T-helper 1 cell (primary cell): ENCODE measurements at places on chromosomes 4 and X.
A peak's percentile ranks its signal among the peaks of the same experiment; 100 is the strongest.

GRCh38 chr4:119244832-119245231 is 32.3 kb downstream of the USP53 start:
- no peak for DNase-seq

GRCh38 chr4:89303177-89303576 is 4.4 kb downstream of the GPRIN3 start:
- DNase-seq: peak; percentile 95

DNA sequence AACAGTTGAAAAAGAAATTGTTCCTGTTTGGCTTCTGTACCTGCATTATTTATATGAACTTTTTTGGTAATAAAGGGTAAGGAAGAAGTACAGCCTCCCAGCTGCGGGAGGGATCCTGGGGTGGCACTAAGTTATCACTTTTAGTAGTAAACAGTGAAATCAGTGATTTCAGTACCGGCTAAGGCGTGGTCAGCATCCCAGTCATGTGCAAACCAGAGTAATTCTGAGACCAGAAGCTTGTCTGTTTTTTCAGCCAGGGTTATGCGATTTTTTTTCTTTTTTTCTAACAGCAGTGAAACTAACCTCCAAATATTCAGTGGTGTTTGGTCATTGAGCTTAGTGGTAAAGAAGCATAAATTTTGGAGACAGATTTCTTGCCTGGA is 3.3 kb downstream of the EGF start:
- no peak for DNase-seq

DNA sequence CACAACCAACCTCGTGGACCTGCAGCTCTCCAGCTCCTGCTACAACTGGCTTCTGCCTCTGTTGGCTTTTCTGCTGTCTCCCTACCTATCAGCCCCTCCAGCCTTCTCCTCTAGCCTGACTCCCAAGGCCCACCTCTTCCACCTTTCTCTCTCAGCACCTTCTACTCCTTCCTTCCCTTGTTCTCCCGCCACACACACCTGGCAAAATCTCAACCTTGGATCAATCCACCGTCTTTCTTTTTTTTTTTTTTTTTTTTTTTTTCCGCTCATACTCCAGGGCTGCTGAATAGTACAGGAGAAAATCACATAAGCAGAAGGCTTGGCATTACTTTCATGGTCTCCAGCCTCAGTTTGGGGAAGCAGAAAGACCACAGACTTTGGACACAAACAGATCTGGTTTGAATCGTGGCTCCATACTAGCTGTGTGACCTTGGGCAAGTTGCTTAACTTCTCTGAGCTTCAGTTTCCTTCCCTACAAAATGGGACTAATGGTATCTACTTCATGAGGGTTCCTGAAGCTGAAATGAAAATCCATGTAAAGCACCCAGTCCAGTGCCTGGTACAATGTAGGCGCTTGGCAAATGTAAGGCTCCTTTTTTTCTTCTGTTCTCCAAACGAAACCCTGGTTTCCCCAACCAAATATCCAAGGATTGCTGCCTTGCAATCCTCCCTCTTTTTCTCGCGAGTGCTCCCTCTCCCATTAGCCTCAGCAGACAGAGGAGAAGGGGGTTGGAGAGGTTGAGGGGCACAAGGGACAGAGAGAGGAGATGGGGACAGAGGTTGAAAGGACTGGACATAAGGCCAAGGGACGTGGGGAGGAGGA is 1.7 kb downstream of the FGD1 start:
- no peak for DNase-seq

DNA sequence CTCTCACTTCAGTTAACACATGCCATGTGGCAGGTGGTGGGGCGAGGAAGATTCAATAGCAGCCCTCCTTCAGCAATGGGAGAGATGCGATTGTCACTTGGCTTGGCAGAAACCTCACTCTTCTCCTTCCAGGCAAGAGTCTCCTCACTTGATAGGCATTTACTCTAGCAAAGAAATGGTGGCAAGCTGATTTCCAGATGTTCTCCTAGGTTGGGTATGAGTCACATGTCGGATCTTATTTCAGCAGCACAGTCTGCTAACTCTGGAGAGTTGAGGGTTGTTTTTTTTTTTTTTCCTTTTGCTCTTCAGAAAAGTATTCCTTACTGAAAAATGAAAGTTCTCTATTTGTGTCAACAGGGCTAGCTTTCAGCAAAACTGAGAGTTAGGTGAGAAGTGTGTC is 119.5 kb upstream of the CHRDL1 start:
- no peak for DNase-seq

- no peak for DNase-seq
Observed at GRCh38 chr4:137421796-137422195, 110.5 kb downstream of the PCDH18 start.

DNA sequence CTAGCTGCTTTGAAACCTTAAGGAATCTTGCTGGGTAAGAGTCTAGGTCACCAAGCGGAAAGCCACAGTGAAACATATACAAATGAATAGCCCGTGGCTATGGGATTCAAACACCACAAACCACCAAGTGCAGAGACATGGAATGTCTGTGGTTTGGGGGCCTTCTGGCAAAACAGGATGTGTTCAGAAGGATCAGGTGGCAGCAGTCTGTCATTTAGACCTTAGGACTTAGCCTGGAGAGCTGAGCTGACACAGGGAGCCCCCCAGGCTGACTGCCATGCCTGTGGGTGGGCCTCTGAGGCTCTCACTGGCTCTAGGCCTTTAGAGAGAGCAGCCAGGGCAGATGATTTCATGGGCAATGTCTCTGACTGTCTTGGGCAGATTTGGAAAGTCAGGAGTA is 225.6 kb downstream of the FBXW7 start:
- no peak for DNase-seq

DNA sequence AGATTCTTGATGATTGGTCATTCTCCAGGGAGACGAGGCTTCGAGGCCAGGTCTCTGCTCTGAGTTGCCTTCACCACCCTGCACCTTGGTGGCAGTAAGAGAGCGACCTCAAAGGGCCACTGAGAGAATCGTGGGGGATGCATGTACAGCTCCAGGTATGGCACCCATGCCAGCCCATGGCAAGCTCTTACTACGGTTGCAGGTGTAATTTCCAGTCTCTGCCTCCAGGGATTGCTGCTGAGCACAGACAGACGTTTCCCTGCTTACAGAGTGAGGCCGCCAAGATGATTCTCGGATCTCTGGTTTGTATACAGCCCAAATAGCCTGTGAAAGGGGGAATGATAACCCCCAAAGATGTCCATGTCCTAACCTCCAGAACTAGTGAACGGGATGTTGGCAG is 16.3 kb upstream of the DRD5 start:
- no peak for DNase-seq
